ENCODE measurements at places on chromosomes 12 and 14.
A peak's percentile ranks its signal among the peaks of the same experiment; 100 is the strongest.

DNA sequence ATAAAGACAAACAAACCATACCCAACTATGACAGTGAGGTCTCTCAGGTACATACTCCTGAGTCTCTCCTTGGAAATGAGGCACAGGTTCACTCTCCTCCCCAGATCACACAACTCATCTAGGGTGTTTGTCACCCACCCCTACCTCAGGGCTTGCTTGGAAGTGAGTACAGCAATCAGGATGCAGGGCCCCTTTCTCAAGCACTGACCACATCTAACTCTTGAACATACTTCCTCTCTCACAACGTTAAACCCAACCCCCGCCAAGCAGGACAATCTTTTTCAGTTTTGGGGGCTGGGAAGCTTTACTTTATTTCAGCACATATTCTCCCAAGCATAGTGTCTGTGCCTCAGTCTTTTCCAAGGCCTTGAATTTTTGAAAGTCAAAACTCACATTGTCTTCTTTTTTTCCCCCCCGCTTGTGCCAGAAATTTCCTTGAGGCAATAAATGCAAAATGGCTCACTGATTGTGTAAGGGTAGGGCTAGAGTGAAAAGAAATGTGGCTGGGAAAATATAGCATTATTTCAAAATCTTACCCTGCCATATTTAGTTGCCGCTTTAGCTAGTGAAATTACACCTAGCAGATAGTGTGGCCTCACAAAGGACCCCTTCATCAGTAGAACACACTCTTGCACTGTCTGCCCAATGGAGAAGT is 2.4 kb upstream of the GPR65 start:
- H3K4me3 ChIP-seq = no peak overlapping the region
- H3K36me3 ChIP-seq = no peaks in the 10 kb centered on the region
- no peaks in the 10 kb centered on the region for H3K4me1 ChIP-seq
- H3K27ac ChIP-seq = no peak overlapping the region
- H3K27me3 ChIP-seq = no peaks in the 10 kb centered on the region

DNA sequence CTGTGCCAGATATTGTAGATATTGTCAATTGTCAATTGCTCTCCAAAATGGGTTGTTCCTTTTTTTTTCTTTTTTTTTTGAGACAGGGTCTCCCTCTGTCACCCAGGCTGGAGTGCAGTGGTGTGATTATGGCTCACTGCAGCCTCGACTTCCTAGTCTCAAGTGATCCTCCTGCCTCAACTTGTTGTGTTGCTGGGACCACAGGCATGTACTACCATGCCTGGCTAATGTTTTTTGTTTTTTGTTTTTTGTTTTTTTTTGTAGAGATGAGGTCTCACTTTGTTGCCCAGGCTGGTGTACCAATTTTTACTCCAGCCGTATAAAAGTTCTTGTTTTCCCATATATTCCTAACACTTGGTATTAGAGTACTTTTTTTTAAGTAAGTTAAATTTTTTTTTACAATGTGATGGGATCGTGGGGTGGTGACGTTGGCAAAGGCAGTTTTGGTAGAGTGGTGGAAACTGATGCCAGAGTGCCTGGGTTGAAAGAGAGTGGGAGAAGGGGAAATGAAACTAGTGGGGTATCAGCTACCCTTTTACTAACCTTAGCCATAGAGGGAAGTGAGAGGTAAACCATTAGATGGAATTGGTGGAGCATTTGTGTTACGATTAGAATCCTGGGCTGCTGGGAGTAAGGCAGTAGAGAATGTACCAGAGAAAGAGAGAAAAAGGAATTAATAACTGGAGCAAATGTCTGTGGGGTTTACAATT is 33.0 kb upstream of the CFAP54 start:
- H3K4me3 ChIP-seq = no peak overlapping the region
- no peak overlapping the region for H3K27ac ChIP-seq
- no peaks in the 10 kb centered on the region for H3K27me3 ChIP-seq
- no peaks in the 10 kb centered on the region for H3K4me1 ChIP-seq
- no peak for DNase-seq

- no peak overlapping the region for H3K4me3 ChIP-seq
- H3K27me3 ChIP-seq = peaks cover 6% of the 10 kb centered on the region
- peaks cover 3% of the 10 kb centered on the region for H3K4me1 ChIP-seq
- DNase-seq = no peak
Measured at GRCh38 chr14:68713782-68714181, 79.1 kb downstream of the ZFP36L1 start.

DNA sequence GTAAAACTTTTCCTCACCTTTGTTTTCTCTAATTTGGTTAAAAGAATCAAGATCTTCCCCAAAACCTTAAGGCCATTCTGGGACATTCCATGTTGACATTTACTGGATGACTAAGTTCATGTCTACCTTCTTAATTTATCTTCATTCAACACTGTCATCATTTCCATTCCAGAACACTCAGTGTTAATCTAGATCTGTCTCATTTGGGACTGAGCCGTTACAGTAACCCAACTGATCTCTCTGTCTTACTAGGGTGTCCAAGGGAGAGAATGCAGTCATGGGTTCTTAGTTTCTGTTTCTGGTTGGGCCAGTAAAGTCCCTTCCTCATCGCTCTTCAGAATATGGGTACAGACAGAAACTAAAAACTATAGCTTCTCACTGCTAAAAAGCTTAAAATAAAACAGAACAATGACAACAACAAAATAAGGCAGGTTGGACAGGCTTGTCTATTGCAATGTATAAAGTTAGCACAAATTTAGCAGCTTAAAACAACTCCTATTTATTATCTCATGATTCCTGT is 144.8 kb downstream of the ASCL1 start:
- H3K4me3 ChIP-seq = no peak overlapping the region
- H3K27ac ChIP-seq = no peak overlapping the region
- no peaks in the 10 kb centered on the region for H3K4me1 ChIP-seq
- no peak for DNase-seq

- peak overlapping the region; percentile 60 for H3K27ac ChIP-seq
- H3K36me3 ChIP-seq = no peaks in the 10 kb centered on the region
- DNase-seq = no peak
- peaks cover 20% of the 10 kb centered on the region for H3K4me1 ChIP-seq
Measured at GRCh38 chr12:111359914-111360276, 9.0 kb downstream of the PHETA1 start.

GRCh38 chr14:22505697-22506377 is 83.2 kb downstream of the DAD1 start:
- no peak overlapping the region for H3K27ac ChIP-seq
- peaks cover 4% of the 10 kb centered on the region for H3K27me3 ChIP-seq
- H3K4me3 ChIP-seq = no peak overlapping the region
- H3K36me3 ChIP-seq = no peaks in the 10 kb centered on the region

DNA sequence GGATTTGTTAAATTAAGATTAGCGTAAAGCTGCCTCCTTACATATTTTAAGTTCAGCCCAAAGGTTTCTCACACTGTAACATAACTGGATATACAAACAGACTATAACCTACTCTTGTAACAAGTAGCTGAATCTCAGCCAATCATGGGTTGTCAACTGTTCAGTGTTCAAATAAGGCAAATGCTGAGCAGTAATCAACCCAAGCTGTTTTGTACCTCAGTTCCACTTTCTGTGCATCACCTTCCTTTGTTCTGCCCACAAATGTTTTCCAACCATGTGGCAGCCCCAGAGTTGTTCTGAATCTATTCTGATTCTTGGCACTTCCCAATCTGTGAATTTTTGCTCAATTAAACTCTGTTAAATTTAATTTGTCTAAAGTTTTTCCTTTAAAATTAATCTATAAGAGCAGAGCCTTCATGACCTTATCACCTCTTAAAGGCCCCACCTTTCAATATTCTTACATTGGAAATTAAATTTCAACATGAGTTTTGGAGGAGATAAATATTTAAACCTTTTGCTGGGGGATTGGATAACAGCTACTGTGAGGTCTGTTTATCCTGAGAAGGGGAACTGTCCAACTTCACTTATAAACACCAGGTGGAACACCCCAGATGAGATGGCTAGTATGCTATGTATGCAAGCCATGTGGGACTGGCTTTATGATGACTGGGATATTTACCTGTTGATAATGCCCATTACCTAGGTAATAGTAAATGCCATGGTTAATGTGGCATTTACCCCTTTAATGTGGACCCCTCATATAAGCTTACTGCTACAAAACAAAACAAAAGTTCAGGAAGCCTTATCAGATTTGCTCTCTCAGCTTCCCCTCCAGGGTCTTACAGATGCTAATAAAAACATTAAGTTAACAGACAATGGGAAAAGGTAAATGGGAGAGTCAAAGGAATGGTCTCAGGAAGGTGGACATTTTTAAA is 42.2 kb upstream of the ARID2 start:
- no peak overlapping the region for H3K27ac ChIP-seq
- H3K4me3 ChIP-seq = no peak overlapping the region
- no peaks in the 10 kb centered on the region for H3K27me3 ChIP-seq
- H3K4me1 ChIP-seq = no peaks in the 10 kb centered on the region

GRCh38 chr12:6229224-6230218 is 29.3 kb downstream of the CD9 start:
- H3K27me3 ChIP-seq = peaks cover 9% of the 10 kb centered on the region
- H3K36me3 ChIP-seq = no peaks in the 10 kb centered on the region
- no peak overlapping the region for H3K4me3 ChIP-seq
- no peak for DNase-seq
- peaks cover 33% of the 10 kb centered on the region for H3K4me1 ChIP-seq
- H3K27ac ChIP-seq = peak overlapping the region; percentile 14

- DNase-seq = no peak
- no peak overlapping the region for H3K27ac ChIP-seq
- no peaks in the 10 kb centered on the region for H3K4me1 ChIP-seq
- no peaks in the 10 kb centered on the region for H3K27me3 ChIP-seq
- no peaks in the 10 kb centered on the region for H3K36me3 ChIP-seq
Measured at GRCh38 chr12:9509464-9510161, 98.1 kb downstream of the KLRB1 start.

DNA sequence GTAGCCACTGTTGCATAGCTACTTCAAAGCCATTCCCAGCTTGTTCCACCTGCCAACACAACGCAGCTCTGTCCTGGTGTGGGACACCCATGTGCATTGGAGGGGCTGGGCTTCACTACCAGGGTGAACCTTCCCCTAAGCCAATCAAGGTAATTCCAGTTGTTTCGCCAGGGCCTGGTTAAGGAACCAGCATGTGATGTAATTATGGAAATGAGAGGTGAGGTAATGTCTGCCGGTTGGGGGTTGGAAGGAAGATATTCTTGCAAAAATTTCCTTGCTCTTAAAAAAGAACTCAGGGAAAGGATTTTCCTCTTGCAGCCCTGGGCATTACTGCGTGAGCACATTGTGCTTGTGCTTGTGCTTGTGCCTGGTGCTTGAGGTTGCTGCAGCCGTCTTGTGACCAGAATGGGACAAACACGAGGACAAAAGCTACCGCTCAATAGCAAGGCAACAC is 14.9 kb downstream of the TUBA1C start:
- peak overlapping the region; percentile 40 for H3K4me3 ChIP-seq
- peaks cover 4% of the 10 kb centered on the region for H3K27me3 ChIP-seq
- peaks cover 42% of the 10 kb centered on the region for H3K4me1 ChIP-seq
- no peaks in the 10 kb centered on the region for H3K36me3 ChIP-seq

DNA sequence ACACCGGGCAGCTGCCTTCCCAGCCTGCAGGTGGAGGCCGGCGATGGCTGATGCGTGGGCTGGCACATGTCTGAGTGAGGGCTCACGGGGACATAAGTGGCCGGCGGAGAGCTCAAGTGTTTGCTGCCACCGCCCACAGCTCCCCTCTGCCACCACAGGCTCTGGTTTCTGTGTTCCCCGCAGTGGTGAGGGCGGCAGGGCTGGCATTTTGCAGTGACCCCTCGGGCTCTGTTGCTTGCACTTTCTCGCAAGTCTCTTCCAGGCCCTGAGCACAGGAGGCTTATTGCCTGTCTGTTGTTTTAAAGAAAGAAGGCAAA is 271.0 kb upstream of the RTL1 start:
- peaks cover 13% of the 10 kb centered on the region for H3K36me3 ChIP-seq
- no peak overlapping the region for H3K27ac ChIP-seq
- H3K27me3 ChIP-seq = peaks cover 4% of the 10 kb centered on the region
- DNase-seq = no peak
- H3K4me3 ChIP-seq = no peak overlapping the region
- no peaks in the 10 kb centered on the region for H3K4me1 ChIP-seq

- peaks cover 34% of the 10 kb centered on the region for H3K4me1 ChIP-seq
- peak overlapping the region; percentile 74 for H3K4me3 ChIP-seq
- H3K36me3 ChIP-seq = no peaks in the 10 kb centered on the region
Measured at GRCh38 chr14:93857081-93857480, 68.8 kb upstream of the PRIMA1 start.

GRCh38 chr14:45149602-45150001 is 13.9 kb downstream of the FANCM start:
- H3K4me1 ChIP-seq = no peaks in the 10 kb centered on the region
- H3K27ac ChIP-seq = no peak overlapping the region
- H3K4me3 ChIP-seq = no peak overlapping the region

GRCh38 chr12:31272607-31273225 is 53.2 kb downstream of the SINHCAF start:
- H3K4me1 ChIP-seq = no peaks in the 10 kb centered on the region
- H3K27ac ChIP-seq = no peak overlapping the region
- H3K27me3 ChIP-seq = no peaks in the 10 kb centered on the region
- DNase-seq = no peak
- H3K4me3 ChIP-seq = no peak overlapping the region

DNA sequence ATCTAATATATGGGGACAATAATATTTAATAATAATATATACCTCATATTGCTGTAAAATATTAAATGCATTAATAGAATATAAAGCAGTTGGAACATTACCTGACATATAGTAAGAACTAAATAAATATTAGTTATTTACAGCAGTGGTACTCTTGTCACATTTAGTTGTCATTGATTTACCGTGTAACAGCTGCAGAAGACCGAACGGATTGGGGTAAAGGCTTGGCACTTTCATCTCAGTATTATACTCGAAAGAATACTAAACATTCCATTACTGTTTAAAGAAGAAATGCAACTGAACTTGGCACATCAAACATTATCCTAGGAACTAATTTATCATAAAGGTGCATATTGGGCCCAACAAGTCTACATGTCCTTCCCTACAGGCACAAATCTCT is 61.1 kb downstream of the ITPR2 start:
- no peak overlapping the region for H3K27ac ChIP-seq
- peaks cover 6% of the 10 kb centered on the region for H3K27me3 ChIP-seq
- H3K4me3 ChIP-seq = no peak overlapping the region
- peaks cover 19% of the 10 kb centered on the region for H3K36me3 ChIP-seq

Measured in glutamatergic neuron (in vitro differentiated cells).